ENCODE measurements at places on chromosomes 6 and 20.

DNA sequence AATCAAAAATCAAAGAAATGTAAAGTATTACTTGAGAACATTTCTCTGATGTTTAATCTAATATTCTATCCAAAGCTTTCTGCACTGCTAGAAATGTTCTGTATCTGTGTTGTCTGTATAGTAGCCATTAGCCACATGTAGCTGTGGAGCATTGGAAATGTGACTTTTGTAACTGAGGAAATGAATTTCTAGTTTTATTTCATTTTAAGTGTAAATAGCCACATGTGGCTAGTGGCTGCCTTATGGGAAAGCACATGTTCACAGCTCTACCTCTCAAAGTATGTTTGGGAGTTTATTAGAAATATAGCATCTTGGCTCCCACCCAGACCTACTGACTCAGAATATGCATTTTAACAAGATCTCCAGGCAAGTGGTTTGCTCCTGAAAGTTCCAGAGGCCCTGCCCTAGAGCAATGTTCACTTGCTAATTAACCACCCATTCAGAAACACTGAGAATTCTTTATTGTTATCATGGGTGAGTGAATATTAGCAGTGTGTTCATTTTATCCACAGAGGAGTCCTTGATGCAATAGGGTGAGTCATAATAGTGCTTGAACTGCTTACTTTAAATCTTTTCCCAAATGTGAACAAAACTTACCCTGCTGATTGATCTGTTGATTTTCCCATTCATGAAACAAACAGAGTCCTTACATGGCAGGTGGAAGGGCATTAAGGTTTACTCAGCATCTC, 282.7 kb downstream of the PLCB1 start:
- peak; percentile 15 for DNase-seq

DNA sequence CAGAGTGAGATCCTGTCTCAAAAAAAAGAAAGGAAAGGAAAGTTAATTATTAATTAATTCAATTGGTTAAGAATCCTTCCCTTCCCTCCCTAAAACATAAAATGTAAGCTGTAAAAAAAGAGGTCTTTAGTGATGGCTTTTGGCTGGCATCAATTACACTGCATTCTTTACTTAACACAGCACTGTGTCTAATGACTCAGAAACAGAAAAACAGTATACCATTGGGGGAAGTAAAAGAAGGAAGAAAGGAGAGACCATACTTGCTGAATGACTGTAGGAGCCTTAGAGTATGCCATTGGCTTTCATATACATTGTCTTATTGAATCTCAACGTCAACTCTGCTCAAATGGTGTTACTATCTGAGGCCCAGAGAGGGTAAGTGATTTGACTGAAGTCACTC, 18.3 kb upstream of the CITED2 start:
- peak; percentile 68 for DNase-seq

- DNase-seq: no peak
These were observed 8.2 kb upstream of the LKAAEAR1 start for GRCh38 chr20:64092258-64093012.

GRCh38 chr20:44181611-44182010, 5.4 kb downstream of the JPH2 start:
- no peak for DNase-seq

DNA sequence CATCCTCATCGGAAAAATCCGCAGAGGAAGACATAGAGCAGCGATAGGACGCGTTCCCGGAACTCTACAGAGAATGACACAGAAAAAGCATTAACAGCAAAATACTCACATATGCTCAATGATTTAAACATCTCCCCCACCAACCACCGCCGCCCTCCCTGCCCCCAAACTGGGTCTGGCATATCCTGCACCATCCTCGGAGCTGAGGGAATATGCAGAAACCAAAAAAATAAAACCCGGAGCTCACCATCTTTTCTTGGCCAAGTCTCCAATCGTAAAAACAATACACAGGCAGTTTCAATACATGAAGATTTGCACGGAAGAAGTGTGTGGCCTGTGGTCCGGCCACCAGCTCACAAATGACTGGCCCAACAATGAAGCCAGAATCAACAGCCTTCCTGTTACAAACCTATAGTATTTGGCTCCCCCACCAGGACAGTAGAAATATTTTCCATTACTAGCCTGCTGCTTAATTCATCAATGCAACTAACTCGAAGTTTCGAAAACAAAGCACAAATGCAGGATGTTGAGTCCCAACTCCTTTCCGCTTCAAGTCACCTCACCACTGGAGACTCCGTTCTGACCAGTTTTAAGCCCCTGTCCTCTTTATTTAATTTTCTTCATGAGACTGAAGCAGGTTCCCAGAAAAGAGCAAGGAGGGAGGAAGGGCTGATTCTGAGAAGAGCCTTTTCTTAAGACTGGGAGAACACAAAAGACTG, 103.2 kb upstream of the BEND6 start:
- DNase-seq: peak; percentile 52

GRCh38 chr20:49029203-49029602, 16.9 kb upstream of the CSE1L start:
- DNase-seq: no peak

DNA sequence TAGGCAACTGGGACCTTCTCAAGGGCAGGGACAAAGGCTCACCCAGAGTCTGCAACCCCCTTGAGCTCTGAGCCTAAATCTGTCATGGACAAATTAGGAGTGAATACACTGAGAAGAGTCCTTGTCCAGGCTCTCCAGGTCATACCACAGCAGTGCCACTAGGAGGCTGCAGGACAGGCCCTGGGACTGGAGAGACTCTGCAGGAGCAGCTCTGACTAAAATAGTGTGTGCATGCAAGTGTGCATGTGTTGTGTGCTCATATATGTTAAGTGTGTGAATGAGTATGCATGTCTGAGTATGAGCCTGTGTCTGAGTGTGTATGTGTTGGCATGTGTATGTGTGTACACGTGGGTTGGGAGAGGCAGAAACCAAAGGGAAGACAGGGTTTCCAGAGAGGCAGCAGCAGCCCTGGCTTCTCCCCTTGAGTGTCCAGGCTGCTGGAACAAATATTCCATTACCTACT, 27.1 kb downstream of the MRPL14 start:
- DNase-seq: peak; percentile 32

- no peak for DNase-seq
These were observed 407.1 kb downstream of the GRIK2 start for GRCh38 chr6:101800598-101800997.

DNA sequence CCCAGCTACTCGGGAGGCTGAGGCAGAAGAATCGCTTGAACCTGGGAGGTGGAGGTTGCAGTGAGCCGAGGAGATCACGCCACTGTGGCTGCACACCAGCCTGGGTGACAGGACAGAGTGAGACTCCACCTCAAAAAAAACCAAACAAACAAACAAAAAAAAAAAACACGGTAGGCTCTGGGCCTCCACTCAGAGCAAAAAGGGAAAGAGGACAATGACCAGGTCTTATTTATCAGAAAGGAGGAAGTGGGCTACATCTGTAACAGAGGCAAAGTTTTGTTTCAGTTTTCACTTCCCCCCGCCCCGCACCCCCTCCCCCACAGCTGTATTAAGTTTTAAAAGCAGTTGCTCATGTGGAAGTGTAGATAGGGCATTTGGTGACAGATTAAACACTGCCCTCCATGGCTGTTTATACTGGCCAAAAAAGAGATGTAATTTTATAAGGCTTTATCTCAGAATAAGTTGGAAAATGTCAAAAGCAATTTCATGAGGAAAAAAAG, 114.6 kb downstream of the RCAN2 start:
- DNase-seq: peak; percentile 50

DNA sequence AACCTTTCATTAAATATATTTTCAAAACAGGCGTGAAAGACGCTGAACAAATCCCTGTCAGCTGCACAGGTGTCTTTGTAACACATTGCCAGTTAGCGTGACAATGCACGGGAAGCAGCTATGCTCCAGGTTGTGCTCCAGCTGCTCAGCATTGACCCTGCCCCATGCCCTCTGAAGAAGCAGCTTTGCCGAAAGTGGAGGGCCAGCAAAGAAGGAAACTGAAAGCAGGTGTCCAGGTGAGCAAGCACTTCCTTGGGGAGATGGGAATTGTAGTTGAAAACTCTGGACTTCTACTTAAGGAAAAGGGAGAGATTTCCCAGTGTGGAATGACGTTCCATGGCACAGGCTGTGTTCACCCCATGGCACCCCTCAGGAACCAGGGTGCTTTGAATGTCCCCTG, 125.7 kb downstream of the TTLL2 start:
- no peak for DNase-seq

GRCh38 chr6:118558464-118559217, 10.5 kb downstream of the PLN start:
- DNase-seq: no peak

All from inflammatory macrophage (primary cell).